Thoracic aorta (tissue), 2 donors: ENCODE measurements at places on chromosomes 4 and X. TPM values are rescaled to one million over a fixed set of nuclear protein-coding genes. Genes with fewer than 3 reads are reported as not detected.

DNA sequence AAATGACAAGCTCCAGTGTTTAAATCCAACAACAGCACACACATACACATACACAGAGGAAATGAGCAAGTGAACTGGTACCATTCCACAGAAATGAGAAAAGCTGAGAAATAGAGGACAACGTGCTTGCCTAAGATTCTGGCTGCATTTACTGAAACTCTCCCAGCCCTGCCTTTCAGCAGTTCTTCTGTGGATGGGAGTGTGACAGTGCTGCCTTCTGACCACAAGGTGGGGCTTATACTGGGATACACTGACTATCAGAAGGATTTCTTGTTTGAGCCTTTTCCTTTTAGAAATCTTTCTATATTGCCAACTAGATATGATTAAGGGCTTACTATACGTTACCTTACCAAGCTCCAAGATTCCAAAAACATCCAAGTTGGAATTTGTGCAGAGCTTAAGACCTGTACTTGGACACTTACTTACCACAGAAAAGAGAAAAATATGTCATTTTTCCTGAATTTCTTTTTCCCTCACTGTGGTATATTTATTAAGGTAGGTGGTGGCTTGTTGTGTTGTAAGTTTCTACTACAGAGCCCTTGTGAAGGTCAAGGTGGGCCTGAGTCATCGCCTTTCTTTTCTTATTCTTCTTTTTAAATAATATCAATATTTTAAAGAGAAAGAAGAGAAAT lies 10.7 kb upstream of the CXCL8 start:
- DNase-seq, result peak; percentile 37

GRCh38 chr4:155620637-155621036 lies 46.0 kb upstream of the GUCY1A1 start:
- DNase-seq, result no peak

DNA sequence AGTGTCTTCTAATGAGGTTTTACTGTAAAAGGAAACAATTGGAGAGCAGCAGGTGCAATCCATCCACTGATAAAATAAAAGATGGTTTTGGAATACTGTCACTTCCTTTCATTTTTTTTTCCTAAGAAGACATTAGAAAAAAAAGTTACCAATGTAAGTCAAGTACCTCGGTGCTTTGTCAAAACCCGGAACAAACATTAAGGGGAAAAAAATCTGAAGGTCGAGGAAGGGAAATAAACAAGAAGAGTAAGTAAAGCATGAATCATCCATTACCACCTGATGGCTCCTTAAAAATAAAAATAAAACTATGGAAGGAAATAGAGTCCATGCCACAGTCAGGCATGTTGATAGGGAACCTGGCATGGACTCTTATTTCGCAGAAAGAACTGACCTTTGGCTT lies 15.3 kb upstream of the XPNPEP2 start:
- DNase-seq, result no peak

DNA sequence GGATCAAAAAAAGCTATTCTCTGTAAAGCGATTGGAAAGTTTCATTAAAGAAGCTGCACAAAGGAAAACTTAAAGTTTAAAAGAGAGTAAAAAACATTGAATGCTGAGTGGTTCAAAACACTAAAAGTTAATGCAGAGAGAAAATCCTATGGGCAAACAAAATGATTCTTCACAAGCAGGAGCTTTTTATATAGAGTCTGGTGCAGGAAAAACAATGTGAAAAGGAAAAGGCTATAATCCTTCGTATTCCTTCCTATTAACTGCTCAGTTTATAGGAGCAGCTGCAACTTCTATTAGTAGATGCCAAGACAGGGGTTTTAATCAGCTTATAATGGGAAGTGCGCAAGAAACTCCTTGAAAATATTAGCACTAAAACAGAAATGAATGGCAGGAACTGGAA lies 100.7 kb downstream of the PDGFC start:
- no peak for DNase-seq

DNA sequence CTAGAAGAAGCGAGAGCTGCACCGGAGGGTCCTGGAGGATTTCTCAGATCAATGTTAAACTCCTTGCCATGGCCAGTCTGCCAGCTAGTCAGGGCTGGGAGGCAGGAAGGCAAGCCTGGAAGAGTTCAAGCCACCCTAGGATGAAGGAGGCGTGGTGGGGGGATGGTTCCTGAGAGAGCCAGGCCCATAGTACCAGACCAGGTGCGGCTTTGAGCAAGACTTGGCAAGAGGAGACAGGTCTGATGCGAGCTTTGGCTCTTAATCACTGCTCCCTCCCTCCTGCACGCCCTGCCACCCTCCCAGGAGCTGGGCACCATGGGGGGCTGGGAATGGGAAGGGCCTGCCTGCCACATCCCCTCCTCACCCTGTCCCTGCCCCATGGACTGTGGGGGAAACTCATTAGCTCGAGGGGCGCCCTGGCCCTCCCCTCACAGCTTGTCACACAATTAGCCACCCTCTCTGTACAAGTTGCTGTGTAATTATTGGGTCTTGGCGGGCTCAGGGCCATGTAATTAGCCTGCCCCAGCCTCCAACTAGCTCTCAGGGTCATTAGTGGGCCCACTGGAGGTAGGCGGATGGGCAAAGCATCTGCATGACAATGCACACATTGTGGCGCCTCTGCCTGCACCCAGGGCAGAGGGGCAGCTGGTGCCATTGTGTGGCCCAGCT lies 50.3 kb downstream of the EFNB1 start:
- DNase-seq, result no peak

Gene TEX13A
- not detected for total RNA-seq

Gene GPR78
- not detected for total RNA-seq
